ENCODE measurements at places on chromosomes 1 and 21.
A peak's percentile ranks its signal among the peaks of the same experiment; 100 is the strongest.

- DNase-seq = no peak
Measured at GRCh38 chr1:215539803-215540570, 27.1 kb upstream of the KCTD3 start.

DNA sequence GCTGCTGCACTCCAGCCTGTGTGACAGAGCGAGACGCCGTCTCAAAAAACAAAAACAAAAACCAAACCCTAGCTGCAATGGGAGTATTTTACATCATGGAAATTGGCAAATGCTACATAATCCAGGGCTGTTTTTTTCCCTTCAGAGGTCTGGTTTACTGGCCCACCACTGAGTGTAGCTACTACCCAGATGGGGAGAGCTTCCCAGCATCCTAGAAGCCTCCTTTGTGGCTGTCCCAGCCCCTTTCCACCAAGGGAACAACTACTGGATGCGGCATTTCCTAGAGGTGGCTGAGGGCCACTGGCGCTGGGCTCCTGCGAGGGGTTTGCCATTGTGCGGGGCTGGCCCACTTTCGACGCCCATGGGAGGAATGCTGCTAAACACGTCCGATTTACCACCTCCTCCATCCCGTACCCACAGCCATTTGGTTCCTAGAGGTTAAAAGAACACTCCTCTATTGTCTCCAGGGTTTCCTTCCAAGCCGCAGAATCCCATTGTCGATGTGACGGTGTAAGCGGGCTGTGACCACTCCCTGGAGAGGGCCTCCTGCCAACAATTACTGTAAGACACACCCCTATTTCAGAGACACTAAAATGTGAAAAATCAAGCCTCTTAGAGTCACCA is 55.4 kb downstream of the RUNX3 start:
- no peak for DNase-seq

DNA sequence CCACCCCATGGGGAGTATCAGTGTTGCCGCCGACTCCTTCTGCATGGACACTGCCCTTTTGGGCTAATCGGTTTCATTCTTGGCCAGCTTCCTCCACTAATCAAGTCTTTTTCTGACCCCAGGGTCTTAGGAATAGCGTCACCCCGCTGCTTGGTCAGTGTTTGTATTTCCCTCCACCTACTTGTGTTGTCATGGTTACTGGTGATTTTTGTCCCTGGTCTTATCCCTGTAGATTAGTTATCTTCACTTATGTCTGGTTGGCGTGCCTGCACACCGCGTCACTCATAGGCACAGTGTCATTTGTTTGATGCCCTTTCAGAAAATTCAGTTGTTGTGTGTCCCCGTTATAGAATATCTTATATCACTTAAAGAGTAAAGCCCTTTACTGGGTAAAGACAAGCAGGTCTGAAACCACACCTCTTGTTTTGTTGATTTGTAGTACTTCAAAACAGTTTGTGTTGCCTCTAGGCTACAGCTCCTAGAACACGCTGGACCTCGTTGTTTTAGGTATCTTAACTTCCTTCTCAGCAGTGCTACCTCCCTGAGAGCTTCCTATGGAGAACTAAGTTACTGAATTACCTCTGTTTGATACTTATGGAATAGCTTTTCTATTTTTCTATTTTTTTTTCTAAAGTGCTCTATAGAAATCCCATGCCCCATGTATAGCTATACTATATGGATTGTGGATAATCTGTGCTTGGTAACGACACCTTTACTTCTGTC is 868 bp downstream of the PPP1R12B start:
- DNase-seq = no peak

DNA sequence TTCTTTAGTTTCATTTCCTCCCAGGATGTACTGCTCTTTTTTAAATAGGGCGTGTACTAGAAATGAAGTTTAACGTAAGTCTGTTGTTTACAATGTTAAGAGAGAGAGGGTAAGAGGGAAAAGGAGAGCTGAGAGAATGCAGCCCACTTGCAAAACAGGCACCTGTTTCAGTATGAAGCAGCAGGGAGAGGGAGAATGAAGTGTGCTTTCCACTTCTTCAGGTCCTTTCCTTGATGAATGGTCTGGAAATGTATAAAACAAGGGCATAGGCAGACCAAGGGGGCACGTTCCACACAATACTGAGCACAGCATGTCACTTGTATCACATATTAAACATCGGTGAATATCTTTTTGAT is 2.0 kb downstream of the KCNA3 start:
- DNase-seq = no peak

DNA sequence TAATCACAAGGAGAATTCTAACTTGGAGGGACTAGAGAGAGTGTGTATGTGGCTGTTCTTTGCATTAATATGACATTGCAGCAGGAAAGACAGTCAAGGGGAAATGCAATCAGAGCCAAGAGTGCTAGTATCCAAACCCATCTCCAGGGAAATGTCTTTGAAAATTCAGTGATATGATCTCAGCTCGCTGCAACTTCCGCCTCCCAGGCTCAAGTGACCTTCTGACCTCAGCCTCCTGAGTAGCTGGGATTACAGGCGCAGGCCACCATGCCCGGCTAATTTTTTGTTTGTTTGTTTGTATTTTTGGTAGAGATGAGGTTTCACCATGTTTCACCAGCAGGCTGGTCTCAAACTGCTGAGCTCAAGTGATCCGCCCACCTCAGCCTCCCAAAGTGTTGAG is 16.3 kb downstream of the VASH2 start:
- no peak for DNase-seq

DNA sequence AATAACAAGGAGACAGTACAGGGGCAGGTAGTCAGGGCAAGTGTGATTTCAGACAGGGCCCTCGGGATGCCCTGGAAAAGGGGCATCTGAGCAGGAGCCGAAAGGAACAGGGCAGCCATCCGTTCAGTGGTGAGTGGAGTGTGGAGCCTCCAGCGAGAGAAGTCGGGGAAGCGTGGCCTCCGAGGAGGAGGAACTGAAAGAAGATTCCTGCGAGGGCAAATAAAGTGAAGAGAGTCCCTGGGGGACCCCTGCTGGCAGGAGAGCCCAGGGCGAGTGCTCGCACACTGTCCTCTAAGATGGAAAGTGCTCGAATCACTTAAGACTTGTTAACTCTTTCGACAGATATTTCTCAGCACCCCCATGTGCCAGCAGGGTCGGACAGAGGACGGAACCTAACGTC is 3.5 kb upstream of the UTS2 start:
- no peak for DNase-seq

GRCh38 chr1:83606416-83606955 is 392.4 kb downstream of the TTLL7 start:
- no peak for DNase-seq

GRCh38 chr1:1348420-1349255 is 580 bp downstream of the DVL1 start:
- DNase-seq = no peak

GRCh38 chr1:154422521-154422920 is 17.4 kb downstream of the IL6R start:
- DNase-seq = no peak

DNA sequence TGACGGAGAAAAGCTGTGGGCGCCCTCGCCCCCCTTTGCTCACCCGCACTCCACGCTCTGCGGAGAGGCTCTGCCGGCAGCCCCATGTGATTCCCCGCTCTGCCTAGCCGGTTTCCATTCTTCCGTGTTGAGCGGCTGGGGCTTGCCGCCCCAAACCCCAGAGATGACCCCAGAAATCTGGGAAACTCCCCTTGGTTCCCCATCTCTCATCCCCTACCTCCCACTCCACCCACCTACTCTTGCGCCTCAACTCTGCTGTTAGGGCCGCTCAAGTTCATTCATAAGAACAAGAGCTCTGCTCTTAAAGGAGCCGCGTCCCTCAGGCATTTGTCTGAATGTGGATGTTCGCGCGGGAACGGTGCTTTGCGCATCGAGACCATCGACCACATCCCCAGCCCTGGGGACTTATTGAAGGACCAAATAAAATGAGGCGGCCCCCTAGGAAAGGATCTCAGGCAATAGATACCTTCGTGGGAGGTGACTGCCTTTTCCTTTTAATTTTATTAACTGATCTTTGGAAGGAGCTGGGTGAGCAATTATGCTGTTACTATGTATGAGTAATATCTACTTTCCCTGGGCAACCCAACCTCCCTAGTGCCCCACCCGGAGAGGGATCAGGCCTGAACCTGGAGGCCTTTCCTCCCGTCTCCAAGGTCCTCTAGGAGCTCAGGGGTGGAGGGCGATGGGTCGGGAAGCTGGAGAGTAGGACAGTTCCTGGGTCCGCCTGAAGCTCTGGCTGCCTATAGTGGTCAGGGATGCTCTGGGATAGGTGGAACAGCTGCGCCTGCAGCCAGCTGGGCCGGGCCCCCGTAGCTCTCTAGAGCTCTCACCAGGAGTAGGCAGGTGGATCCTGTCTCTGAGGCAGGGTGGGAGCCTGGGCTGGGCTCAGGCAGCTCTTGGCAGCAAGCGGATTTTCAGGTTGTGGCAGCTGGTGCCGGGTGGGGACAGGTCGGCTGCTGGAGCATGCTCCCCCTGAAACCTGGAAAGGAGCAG is 898 bp downstream of the MFSD2A start:
- no peak for DNase-seq

GRCh38 chr1:87129038-87129437 is 199.6 kb upstream of the LMO4 start:
- no peak for DNase-seq

- no peak for DNase-seq
Measured at GRCh38 chr1:205729945-205730610, 19.9 kb downstream of the NUCKS1 start.

GRCh38 chr1:29164588-29164987 is 17.1 kb downstream of the SRSF4 start:
- peak; percentile 67 for DNase-seq

- no peak for DNase-seq
Measured at GRCh38 chr1:175273376-175274031, 80.9 kb upstream of the KIAA0040 start.

DNA sequence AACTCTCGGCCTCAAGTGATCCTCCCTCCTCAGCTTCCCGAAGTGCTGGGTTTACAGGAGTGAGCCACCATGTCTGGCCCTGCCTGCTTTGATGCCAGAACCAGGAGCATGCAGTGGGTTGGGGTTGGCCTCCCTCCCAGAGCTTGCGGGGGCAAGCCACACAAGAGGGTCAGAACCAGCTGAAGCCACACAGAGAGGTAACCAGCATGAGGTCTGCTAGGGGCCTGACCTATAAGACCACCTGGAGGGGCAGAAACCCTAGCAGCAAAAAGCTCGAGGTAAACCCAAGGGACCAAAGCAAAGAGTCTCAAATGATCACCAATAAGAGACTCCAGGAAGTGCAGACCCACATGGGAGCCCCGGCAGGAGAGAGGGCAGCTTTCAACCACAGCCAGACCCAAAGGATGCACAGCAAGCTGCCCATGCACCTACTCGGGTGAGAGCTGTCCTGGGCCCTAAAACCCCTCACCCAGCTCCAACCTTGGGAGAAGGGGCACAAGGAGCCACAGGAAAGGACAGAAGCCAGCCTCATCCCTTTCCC is 81.2 kb downstream of the TOMM20 start:
- no peak for DNase-seq

DNA sequence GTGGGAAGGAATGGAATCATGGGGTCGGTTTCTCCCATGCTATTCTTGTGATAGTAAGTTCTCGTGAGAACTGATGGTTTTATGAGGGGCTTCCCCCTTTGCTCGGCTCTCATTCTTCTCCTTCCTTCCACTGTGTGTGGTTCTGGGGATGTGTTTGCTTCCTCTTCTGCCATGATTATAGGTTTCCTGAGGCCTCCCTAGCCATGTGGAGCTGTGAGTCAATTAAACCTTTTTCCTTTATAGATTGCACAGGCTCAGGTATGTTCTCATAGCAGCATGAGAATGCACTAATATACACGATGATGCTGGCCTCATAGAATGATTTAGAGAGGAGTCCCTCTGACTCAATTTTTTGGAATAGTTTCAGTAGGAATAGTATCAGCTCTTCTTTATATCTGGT is 195.4 kb upstream of the IVNS1ABP start:
- DNase-seq = no peak

- DNase-seq = no peak
Measured at GRCh38 chr1:34685225-34685624, 69.6 kb upstream of the GJB5 start.

DNA sequence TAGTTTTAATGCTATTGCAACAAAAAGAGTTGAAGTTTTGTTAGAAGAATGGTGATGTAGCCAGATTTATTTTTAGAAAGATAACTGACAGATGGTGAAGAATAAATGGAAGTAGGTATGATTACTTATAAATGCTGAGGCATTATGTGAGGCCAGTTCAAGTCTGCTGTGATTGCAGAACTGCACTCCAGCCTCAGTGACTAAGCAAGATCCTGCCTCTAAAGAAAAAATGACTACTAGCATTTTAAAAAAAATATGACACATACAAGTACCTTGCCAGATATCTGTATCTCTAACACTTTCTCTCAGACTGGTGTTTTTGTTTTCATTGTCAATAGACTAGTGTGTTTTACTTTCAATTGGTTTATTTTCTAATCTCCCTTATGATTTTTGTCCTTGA is 1242.4 kb upstream of the ADGRL4 start:
- DNase-seq = no peak

GRCh38 chr1:102071451-102071850 is 74.7 kb upstream of the OLFM3 start:
- no peak for DNase-seq

DNA sequence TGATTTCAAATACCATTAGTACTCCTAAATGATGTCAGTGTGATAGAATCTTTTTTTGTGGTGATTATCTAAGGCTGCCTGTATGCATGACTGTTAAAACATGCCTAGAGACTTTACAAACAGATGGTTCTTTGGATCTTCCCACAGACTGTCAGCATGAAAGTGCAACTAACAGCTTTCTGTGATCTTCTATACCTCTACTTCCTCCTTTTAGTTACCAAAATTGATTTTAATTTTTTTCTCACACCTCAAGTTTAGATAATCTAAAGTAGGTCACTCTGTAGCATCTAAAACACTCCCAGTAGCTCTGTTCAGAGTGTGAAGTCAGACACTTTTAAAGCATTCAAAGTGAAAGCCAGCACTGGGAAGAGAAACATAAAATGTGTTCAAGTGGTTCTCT is 534.5 kb downstream of the PTPRC start:
- no peak for DNase-seq

DNA sequence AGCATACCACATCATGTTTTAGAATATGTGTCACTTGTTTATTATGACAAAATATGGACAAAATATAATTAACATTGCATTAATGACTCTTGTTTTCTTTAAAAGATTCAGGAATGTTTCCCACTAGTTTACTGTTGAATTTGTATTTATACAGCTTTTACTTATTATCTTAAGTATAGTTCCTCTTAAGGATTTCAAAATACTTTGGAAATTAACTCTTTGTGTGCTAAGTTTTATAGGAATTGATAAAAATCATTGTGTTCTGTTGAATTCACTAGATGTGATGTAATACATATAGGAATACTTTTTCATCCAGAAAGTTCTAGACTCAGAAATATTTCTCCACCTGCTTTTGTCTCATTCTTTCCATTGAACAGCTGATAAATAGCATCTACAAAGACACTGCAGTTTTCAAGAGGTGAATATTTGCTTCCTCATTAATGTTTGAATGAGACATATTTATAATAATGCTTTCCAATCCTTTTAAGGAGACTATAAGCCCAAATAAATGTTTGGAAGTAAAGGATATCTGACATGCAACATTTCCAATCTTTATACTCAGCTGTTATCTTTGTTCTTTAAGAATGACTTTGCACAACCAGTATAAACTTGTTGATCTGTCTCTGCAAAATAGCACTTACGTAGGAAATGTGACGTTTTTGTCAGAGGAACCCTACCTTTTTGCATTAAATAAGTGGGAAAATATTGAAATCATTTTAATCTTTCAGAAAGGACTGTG is 38.4 kb upstream of the SAMSN1 start:
- no peak for DNase-seq

- peak; percentile 73 for DNase-seq
Measured at GRCh38 chr1:167555971-167556714, 2.6 kb upstream of the CREG1 start.

All from NT2/D1 (cell line).